ENCODE measurements at places on chromosomes 4 and X. TPM values are rescaled to one million over a fixed set of nuclear protein-coding genes. Genes with fewer than 3 reads are reported as not detected.

The ARAP2 gene
- 0.32 TPM for total RNA-seq

The MXRA5 gene
- 2.8 TPM for total RNA-seq

The BTC gene
- total RNA-seq = 0.54 TPM

The ATOH1 gene
- total RNA-seq = not detected
